ENCODE measurements at places on chromosomes 7 and 10.

DNA sequence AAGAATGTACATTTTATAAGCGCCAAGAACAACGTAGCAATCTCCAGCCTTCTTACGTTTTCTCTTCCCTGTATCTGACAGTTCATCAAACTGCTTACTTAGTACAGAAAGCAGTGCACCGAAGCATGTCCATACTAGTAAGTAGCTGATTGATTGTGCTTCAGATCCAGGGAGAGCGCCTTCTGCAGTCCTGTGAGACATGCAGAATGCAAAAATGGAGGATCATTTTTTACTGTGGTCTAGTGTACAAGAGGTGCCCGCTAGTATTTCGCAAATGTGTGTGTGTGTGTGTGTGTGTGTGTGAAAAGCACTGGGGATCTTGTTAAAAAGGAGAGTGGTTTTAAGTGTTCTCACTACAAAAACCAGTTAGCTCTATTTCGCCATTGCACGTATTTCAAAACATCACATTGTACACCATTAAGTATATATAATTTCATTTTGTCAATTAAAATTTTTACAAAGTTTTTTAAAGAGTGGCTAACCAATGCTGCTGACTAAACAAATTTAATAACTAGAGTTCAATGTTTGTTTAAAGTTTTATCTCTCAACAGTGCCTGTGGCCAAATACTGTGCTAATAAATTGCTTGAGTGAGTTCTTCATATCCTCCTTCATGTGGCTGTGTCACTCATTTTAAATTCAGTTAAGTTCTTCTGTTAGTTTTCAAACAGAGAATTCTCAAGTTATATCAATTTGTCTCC, 99.6 kb downstream of the ZMYND11 start:
- no peak for DNase-seq

DNA sequence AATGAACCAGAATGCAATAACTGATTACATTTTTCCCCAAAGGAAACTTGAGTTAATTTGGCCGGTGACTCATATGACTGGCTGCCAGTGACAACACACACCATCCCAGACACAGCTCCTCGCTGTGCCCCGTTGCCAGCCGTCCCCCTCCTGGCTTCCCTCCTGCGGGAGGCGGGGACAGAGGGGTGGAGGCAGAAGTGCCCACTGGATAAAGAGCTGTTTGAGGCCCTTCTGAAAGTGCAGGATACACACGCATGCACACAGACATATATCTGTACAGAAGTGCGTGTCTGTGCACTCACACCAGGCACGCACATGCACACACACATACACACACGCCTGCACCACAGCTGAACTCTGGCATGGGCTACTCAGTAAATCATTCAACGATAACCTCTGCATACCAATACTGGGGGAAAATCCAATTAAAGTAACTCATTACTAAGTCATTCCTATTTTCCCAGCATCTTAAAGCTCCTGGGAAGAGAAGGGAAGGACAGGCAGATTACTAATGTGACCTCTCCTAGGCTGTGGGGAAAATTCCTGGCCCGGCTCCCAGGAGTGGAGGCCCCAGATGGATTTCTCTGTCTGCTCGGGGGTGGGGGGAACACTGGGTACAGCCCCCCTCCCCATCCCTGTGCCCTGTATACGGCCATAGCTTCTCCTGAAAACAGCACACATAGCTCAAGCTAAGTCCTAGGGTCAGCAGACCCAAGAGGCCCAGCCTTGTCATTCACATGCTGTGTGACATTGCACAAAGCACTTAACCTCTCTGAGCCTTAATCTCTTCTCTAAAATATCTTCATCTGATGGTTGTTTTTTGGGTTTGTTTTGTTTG, 52.3 kb upstream of the MYL10 start:
- DNase-seq, result no peak

DNA sequence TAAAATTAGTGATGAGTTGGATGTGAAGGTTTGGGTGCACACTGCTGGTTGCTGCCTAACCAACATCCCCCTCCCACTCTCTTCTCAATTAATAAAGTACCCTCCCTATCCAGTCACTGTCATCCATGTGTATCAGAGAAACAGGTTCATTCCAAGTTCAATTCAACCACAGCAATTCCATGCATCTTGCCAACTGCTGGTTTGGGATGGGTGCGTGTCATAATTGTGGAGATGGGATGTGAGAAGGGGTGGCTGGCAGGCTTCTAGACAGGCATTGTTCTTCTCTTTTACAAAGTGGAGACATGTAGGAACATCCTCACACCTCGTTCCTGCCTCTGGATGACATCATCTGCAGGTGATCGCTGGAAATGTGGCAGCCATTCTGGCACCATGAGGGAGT, 7.5 kb upstream of the CNPY1 start:
- no peak for DNase-seq

DNA sequence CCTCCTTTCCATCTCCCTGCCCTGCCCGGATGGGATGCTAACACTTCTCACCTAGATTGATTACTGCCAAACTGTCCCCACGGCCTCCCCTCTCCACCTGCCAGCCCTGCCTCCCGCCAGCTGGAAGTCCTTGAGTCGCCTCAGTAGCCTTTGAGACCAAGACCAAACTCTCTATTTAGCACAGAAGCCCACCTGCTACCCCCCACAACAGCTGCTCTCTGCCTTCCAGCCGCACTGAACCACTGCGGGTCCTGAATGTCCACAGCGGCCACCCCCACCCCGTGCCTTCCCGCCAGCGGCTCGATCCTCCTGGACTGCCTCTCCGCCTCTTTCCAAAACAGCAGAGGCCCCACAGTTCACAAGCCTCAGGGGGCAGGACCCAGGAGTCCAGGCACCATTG, 39.0 kb downstream of the FKBP6 start:
- DNase-seq, result no peak

- no peak for DNase-seq
Measured at GRCh38 chr10:126519992-126520391, 131.7 kb upstream of the ADAM12 start.

DNA sequence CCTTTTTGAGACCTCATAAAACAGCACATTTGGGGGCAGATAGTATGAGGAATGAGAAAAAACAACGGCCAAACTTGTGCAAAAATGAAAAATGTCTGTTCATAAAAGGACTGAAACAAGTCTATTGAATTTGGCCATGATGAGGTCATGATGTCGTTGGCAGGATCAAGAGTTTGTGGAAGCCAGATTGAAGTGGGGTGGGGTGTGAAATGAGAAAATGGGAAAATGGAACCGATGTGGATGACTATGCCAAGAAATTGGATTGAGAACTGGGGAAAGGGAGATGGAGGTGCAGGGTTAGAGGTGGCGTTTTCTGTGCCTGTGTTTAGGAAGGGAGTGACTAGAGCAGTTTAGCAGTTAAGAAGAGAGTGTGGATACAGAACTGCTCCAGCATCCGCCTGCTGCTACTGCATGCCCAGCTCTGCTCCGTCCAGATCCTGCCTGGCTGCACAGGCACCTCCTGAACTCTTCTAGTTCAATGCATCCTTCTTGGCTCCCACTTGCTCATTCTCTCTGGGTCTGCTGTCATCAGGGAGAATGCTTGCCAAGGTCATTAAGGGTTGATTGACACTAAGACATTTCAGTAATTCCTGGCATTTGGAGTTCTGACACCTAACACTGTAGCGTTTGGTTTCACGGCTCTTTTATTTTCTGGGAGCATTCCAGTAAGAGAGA, 111.9 kb downstream of the GALNT17 start:
- no peak for DNase-seq

DNA sequence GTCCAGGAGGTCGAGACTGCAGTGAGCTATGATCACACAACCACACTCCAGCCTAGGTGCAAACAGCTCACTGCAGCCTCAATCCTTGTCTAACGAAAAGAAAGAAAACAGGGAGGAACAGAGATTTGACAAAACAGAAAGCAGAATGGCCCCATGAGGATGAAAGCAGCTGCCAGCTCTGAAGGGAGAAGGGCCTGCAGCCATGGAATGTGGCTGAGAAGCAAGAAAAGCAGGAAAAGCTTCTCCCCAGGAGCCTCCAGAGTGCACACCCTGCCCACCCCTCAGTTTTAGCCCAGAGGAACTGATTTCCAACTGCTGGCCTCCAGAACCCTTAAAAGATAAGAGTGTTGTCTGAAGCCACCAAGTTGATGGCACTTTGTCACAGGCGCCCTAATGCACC, 13.0 kb downstream of the ESYT2 start:
- no peak for DNase-seq

DNA sequence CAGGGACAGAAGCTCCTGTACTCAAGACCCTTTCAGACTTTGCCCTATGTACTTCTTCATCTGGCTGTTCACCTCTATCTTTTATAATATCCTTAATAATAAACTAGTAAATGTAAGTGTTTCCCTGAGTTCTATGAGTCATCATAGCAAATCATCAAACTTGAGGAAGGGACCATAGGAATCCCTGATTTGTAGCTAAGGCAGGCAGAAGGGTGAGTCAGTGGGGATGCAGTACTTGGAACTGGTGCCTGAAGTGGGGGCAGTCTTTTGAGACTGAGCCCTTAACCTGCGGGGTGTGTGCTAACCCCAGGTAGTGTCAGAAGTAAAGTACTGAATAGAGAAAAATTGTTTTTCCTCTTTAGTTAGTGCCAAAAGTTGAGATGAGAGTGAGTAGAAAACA, 6.2 kb upstream of the TMEM243 start:
- no peak for DNase-seq

GRCh38 chr7:44515590-44516268, 25.3 kb upstream of the NUDCD3 start:
- DNase-seq, result no peak

GRCh38 chr10:74928742-74929191, 102.4 kb downstream of the KAT6B start:
- no peak for DNase-seq

GRCh38 chr10:20993830-20994527, 96.9 kb upstream of the NEBL start:
- no peak for DNase-seq

- no peak for DNase-seq
Measured at GRCh38 chr10:11639849-11640764, 28.7 kb upstream of the USP6NL start.

GRCh38 chr7:71266912-71267311, 135.0 kb downstream of the GALNT17 start:
- DNase-seq, result no peak
